ENCODE measurements at places on chromosomes 1 and 21. TPM values are rescaled to one million over a fixed set of nuclear protein-coding genes. Genes with fewer than 3 reads are reported as not detected.

DNA sequence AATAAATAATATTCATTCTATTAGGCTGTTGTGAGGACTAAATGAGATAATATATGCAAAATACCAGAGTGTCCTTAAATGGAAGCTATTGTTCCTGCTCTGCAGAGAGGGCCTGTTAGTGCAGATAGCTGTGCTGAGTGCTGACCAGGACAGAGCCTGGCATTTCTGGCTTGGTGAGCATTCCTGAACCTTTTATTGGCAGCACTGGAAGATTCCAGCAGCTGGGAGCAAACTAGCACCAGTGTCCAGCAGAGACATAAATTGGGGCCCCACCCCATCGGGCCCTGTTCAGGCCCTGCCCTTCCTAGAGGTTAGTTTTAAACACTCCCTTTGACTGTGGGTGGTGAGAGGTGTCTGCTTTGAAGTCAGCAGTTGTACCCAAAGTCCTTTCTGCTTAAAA is 85.9 kb upstream of the GADD45A start:
- DNase-seq = no peak

DNA sequence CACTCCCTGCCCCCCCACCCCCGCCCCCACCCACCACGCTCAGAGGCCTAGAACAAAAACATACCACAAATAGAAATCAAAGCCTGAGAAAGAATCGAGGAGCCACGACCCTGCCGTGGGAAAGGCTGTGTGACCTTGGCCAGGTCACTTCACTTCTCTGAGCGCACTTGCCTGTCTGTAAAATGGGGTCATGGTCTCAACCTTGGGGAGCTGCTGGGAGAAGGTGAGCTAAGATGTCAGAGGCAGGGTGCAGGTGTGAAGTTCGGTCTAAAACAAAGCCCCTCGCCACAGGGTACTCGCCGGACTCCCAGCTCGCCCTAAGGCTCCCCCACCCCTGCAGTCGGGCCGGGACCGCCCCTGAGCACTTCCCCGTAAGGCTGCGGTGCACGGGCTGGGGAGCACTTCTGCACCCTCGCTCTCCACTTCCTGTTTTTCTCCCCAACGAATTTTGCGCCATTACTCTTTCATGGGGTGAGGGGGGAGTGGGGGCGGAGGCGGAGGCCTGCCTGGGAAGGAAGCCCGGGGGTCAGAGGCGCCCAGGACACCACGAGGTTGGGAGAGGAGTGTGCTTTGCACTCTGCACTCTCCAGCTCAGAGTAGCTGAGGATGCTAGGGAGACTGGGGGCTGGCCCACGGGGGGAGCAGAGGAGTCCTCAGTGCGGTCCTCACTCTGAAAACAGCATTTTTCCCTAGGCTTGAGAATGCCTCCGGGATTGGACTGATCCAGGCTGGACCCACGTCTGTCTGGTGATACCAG is 21.9 kb upstream of the PIK3CD start:
- DNase-seq = no peak

- DNase-seq = peak; percentile 40
Measured at GRCh38 chr1:163561580-163562295, 240.0 kb downstream of the NUF2 start.

DNA sequence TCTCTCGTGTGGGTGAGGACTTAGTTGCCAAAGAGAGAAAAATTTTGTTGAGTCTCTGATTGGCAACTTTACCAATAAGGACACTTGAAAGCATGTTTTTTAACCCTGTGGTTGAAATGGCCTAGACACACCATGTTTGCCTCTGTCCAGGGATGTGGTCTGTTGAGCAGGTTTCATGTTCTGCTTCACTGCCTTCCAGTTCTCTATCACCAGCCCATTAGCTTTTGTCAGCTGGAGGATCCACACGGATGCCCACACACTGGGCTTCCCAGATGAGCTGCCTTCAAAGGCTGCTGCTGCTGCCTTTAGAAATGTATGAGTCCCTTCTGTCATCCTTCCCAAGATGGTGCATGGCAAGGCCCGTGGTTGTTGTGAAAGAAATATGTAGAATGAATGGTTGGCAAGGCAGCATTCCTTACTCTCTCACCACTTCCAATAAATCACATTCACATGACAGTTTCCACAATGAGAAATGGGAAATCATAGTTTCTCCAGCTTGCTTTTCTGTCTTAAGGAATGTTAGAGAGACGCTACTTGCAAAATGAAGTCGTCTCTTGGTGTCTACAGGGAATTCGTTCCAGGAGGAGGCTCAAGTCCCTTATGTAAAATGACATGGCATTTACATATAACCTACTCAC is 108.2 kb upstream of the SLC35F3 start:
- no peak for DNase-seq

- DNase-seq = no peak
Measured at GRCh38 chr1:15826810-15827507, 19.5 kb upstream of the UQCRHL start.

MAN1A2 gene
- 18.0 TPM for total RNA-seq

ALDH4A1 gene
- total RNA-seq = 24.9 TPM

- DNase-seq = peak; percentile 23
Measured at GRCh38 chr1:93821423-93822144, 57.4 kb downstream of the DNTTIP2 start.

GRCh38 chr21:45079351-45079750 is 5.0 kb downstream of the ADARB1 start:
- DNase-seq = no peak

GRCh38 chr1:62689524-62689923 is 1.3 kb upstream of the DOCK7 start:
- DNase-seq = peak; percentile 83

DNA sequence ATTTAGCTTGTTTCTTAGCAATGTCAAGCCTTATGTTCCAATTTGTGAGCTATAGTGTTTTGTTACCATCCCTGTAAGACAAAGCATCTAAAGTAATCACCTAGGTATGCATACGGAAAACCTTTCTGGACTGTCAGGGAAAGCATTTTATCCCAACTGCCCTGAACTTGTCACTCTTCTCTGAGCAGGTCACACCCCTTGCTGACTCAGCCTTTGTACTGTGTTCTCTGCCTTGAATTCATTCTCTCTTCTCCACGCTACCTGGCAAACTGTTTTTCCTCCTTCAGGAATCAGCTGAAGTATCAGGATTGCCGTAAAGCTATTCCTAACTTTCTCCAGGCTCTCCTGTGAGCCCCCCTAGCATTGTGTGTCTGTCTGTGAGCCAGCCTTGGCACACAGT is 54.2 kb downstream of the PBX1 start:
- peak; percentile 86 for DNase-seq

GRCh38 chr1:229318056-229318455 is 24.8 kb downstream of the CCSAP start:
- DNase-seq = no peak

GRCh38 chr1:85137660-85138059 is 63.2 kb downstream of the SYDE2 start:
- no peak for DNase-seq

DNA sequence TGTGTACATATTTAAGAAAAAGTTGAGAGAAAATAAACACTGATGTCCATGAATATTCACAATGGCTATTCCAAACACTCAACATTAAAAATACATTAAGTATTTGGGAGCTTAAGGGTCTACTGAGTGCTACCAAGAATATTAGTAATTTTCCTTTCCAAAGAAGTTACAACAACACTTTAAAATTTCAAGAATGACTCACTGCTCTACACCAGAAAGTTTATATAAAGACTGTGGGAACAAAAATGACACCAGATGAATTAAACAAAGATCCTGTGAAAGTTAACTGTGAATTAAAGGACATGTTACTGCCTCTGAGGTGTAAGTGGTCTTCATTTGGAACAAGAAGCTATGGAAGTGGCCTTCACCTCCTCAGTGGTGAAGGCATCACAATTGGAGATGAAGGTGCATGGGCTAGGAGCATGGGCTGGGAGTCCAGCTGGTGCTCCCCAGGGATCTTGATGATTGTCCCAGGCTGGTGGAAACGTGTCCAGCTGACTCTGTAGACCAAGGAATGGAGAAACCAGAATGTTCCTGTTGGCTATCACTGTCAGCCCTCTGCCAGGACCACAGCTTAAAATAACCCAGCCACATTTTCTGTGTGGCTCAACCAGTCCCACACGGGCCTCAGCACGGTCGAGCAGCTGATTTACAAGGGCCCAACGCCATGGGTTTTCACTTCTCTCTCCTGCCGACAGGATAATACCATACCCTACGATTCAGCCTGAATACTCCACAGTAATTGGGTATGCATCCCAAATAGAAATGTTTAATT is 28.8 kb downstream of the TAF5L start:
- DNase-seq = no peak

- DNase-seq = no peak
Measured at GRCh38 chr1:206448471-206448870, 21.8 kb upstream of the IKBKE start.

DNA sequence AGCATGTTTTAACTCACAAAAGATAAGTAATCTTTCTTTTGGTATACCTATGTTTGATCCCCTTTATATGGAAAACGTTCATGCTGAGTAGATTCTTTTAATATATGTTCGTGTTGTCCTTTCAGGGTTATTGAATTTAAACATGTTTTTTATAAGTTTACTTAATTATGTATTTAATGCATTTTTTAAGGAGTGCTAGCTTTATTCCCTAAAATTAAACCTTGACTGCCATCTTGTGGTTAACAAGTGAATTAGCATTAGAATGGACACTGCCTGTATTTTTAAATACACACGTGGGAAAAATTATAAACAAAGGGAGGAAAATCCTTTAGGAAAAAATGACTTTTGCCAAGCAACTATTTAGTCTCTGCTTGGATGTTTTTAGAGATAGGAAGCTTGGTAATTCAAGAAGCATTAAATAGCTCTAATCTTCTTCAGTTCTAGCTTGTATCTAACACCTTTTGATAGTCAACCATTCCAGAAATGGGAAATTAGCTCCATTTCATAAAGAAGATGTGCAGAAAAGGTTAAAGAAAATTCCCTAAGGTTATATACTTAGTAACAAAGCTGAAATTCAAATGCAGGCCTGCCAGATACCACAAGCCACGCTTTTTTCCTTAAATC is 43.0 kb downstream of the UBE2U start:
- peak; percentile 69 for DNase-seq

GRCh38 chr1:156726549-156727226 is 1.6 kb upstream of the METTL25B start:
- peak; percentile 79 for DNase-seq

DNA sequence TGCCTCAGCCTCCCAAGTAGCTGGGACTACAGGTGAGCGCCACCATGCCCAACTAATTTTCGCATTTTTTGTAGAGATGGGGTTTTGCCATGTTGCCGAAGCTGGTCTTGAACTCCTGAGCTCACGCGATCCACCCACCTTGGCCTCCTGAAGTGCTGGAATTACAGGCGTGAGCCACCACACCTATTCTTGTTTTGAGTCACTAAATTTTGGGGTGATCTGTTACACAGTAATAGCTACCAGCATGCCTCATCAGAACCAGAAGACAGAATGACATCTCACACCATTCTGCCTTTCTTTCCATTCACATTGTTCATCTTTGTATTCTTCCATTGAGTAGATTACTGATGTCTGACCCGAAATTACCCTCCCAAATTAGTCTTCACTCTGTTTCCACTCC is 9.1 kb downstream of the RHBDL2 start:
- no peak for DNase-seq

NGF gene
- total RNA-seq = 0.86 TPM

Measured in PC-3 (cell line).